Epithelial cell of prostate (primary cell): ENCODE measurements at places on chromosomes 1 and 21.

DNA sequence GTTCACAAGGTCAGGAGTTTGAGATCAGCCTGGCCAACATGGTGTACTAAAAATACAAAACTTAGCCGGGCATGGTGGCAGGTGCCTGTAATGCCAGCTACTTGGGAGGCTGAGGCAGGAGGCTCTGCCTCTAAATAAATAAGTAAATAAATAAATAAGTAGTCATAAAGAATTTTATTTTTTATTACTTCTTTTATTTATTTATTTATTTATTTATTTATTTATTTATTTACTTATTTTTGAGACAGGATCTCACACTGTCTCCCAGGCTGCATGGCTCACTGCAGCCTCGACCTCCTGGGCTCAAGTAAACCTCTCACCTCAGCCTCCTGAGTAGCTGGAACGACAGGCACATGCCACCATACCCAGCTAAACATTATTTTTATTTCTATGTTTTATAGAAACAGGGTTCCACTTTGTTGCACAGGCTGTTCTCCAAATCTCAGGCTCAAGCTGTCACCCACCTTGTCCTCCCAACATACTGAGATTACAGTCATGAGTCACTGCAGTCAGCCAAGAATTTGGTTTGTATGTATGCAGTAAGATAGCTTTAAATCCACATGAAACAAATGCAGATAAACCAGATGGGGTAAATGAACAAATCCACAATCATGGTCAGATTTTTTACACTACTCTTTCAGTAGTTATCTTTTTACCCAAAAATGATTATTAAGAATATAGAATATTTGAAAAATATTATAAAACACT, 523.3 kb upstream of the RGS18 start:
- no peak for DNase-seq

DNA sequence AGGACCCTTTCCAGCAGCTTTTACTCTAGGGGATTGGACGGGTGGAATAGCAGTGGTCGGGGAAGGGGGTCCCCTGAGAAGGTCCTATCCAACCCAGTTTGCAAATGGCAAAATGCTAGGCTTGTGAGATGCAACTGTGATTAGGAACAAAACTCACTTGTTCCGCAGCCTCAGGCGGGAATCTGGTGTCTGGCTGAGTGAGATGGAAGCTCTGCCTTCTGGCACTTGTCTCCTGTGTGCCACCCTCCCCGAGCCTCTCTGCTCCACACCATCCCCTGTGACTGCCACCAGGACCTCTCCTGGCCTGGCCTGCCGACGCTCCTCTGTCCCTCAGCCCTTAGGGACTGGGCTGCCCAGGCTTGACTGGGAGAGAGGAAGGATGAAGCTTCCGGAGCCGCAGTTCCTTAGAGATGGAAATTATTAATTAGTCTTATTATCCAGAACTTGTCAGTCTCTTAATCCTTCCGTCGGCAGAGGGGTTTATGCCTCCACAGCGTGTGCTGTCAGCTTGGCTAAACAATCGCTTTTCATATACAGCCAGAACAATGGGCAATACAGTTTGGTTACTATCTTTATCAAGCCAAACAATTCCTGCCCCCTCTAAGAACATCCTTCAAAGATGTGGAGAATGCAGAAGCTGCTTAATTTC, 292.8 kb upstream of the VAMP3 start:
- DNase-seq, result no peak

DNA sequence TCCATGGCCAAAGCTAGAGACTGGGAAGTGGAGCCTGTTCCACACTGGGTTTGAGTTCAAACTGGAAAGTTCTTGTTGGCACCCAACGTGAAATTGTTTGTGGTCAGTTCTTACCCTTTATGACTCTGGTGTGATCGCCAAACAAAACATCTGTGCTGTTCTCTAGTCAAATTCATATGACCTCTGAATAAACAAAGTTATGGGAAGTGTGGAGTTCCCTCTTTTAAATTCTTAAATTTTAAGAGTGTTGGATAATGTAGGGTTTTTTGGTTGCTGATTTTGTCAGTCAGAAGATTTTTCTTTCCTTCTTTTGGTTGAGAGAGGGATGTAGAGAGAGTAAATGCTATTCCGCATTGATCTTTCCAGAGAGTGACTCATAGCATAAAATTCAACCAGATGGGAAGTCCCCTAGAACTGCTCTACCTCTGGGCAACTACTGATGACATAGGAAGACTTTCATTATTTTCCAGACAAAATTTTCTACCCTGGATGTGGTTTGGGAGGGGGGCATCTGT, 36.4 kb downstream of the CHML start:
- no peak for DNase-seq

DNA sequence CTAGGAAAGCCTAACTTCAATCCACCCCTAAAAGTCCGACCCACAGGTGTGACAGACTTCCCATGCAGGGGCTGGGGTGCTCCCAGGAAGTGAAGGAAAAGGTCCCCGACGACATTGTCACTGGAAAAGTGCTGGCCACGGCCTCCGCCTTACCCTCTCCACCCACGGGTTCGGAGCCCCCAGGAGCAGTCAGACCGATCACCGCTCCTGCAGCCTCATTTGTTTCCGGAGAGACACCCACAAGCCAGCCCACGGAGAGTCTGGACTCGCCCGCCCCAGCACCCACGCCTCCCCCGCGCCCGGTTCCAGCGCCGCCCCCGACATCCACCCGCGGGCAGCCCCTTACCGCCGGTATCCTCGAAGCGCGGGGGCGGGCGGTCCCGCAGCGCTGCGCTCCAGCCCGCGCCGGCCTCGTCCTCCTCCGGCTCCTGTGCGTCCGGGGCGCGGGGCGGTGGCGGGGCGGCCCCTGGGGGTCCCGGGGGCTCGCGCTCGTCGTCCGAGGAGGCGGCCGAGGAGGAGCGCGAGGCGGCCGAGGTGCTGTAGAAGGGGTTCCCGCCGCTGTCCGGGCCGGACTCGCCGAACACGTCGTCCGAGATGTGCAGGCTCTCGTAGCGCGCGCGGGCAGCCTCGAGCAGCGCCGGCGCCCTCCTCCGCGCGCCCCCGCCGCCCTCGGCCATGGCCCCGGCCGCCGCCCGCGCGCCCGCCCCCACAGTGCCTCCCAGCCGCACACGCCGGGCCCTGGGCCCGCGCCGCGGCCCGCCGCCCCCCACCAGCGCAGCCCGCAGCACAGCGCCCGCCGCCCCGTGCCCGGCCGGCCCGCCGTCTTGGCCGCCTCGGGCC, 660 bp downstream of the PGBD5 start:
- no peak for DNase-seq

GRCh38 chr1:6205849-6206519, at the start of gene RNF207:
Gene RNF207, plus strand, starts transcription at chr1:6206119. Its CDS starts 417 bp downstream, at chr1:6206536.
- no peak for DNase-seq

DNA sequence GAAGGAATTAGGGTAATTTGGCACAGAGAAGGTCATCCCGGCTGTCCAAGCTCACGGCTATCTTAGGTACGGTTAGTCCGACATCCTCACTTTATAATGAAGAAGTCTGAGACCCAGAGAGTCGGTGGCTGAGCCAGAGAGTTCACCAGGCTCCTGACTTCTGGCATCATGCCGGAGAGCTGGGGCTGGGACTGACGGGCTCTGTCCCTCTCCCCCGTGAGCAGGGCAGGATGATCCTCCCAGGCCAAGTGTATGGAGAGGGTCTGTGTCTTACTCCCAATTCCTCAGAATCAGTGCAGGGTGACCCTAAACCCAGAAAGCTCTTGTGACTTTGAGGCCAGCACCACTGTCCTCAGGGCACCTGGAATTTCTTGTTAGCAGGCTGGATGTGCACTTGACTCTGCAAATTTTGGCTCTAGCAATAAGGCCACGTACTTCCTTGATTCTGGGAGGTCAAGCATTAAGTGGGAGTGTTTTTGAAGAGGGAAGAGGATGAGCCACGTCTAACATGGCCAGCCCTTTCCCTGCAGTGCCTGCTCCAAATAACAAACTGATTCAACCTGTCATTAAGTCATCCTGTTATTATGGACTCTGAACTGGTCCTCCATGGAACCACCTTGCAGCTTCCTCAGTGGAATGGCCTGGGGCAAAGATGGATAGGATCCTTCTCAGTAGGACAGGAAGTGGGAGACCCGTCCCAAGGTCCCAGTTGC, 20.8 kb upstream of the BTG2 start:
- DNase-seq, result no peak
